Right kidney (tissue), 9 donors: ENCODE measurements at places on chromosomes 6 and 20.

DNA sequence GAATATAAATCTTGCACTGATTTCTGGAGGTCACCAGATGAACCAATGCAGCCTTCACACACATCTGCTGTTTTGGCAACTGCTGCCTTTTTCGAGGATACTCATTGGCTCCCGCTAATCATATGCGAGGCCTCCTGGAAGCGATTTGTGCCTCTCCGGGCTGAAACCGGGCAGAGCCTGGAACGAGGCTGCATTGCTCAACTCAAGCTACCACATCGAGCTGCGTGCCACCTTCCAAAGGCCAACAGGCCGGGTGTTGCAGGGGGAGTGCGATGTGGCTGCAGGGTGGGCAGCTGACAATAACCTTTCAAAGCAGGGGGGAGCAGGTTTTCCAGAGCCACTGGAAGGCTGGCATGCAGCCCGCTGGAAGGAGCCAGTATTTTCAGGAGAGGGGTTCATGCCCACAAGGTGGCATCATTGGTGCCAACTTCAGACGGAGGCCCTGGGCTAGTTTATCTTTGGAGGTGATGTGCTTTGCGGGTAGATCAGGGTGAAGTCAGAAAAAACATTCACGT is 122.6 kb upstream of the IFNGR1 start:
- no peak for DNase-seq

- no peak for DNase-seq
Measured at GRCh38 chr6:156434795-156435190, 342.4 kb upstream of the ARID1B start.

DNA sequence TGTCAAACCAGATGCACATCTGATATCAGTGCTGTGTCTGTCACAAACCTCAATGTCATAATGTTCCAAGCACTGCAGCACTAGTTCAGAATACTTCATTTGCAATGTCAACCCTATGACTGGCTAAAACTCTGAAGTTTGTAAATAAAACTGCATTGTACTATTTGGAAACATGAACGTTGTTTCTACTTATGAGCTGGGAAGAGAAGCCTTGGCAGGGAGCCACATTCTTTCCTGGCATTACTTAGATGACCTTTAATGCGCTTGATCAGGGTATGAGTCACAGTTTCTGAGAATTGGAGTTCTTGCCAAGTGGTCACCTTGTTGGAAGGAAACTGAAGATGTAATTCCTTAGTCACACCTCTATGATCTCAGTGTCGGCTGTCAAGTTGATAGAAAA is 664.8 kb upstream of the MMS22L start:
- DNase-seq: no peak

GRCh38 chr6:159184559-159184958 is 15.4 kb downstream of the FNDC1 start:
- DNase-seq: no peak

- no peak for DNase-seq
Measured at GRCh38 chr20:10659651-10660601, 13.9 kb downstream of the JAG1 start.

GRCh38 chr6:152100183-152100618 is 292.7 kb downstream of the ESR1 start:
- no peak for DNase-seq
